Neural crest cell (in vitro differentiated cells): ENCODE measurements at places on chromosomes 1 and 21. TPM values are rescaled to one million over a fixed set of nuclear protein-coding genes. Genes with fewer than 3 reads are reported as not detected.

GRCh38 chr1:169261884-169262283 is 105.7 kb downstream of the NME7 start:
- DNase-seq = no peak

- DNase-seq = no peak
These were observed at the start of gene DMRTA2 for GRCh38 chr1:50422946-50423669. Gene DMRTA2 (minus strand): TSS chr1:50423443. CDS start chr1:50421536, 1,907 bp downstream.

- no peak for DNase-seq
These were observed 5.8 kb upstream of the SPRR5 start for GRCh38 chr1:152941037-152941711.

TUT4 gene
- total RNA-seq = 88.0 and 89.6 TPM in 2 replicates

PAQR6 gene
- 15.8 and 17.1 TPM in 2 replicates for total RNA-seq

DNA sequence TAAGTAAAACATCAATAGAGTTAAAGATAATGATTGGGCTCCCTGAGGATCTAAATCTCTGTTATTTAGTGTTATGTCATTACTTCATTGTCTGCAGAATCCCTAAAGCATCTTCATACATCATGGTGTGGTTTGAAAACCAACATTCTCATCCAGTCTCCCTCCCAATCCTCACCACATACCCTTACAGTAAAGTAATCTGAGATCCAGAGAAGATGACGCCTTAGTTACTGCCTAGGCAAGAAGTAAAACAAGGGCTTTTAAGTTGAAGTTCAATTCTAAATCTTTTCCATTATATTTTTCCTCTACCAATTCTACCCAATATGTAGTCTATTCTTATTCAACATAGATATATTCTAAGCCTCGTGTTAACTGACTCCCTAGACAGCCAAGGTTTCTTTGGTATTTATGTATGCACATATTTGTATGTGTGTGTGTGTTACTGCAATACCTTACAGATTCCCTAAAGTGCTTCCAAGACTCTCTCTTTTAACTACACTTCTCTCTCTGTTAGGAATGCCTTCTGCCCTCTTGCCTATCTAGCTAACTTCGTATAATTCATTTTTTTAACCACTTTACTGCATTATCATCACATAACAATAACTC is 17.3 kb downstream of the DPH5 start:
- DNase-seq = no peak

LAD1 gene
- not detected in 2 replicates for total RNA-seq

GRCh38 chr1:27529704-27530018 is 39.7 kb upstream of the WASF2 start:
- DNase-seq = no peak

SH2D2A gene
- 1.0 and 1.1 TPM in 2 replicates for total RNA-seq

LCE1E gene
- total RNA-seq = not detected in 2 replicates

GRCh38 chr1:25748531-25749205 is 51.3 kb upstream of the SELENON start:
- no peak for DNase-seq

RHD gene
- 0.07 TPM in 1 of 2 replicates, not detected in the other for total RNA-seq

DNA sequence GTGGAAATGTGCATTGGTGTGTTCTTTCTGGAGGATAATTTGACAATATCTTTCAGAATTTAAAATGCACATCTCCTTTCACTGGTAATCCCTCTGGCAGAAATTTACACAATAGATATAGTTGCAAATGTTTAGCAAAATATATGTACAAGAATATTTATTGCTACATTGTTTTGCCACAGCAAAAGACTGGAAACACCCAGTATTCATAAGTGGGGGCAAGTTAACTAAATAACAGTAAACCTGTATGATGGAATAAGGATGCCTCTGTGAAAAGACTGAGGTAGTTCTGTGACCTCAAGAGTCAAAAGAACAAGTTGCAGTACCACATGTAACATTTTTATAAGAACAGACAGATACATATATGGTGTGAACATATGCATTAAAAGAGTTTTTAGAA is 13.7 kb upstream of the TADA1 start:
- DNase-seq = no peak

- DNase-seq = peak; percentile 72
These were observed 12.2 kb downstream of the CRABP2 start for GRCh38 chr1:156692925-156693847.

OPTC gene
- not detected in 2 replicates for total RNA-seq

HSD11B1 gene
- total RNA-seq = not detected in 2 replicates

GRCh38 chr1:15525050-15526020 is 1.3 kb upstream of the DNAJC16 start:
- DNase-seq = no peak

DNA sequence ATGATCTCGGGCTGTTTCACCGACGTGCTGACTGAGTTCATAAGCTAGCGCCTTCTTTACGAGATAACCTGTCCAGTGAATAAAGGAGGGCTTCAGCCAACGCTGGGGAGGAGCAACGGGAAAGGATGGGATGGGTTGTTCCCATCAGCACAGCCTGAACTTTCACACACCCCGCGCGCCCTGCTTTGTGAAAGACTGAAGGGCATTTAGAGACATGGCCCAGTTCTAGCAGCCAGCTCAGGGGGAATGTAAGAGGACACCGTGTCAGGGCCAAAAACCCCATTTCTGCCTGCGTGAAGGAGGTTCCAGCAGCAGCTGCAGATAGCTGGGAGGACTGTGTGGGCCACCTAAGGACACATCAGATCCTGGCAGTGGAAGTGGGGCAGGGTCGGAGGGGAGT is 255.1 kb upstream of the RAB4A start:
- no peak for DNase-seq
